ENCODE measurements at places on chromosomes 1 and 21.

DNA sequence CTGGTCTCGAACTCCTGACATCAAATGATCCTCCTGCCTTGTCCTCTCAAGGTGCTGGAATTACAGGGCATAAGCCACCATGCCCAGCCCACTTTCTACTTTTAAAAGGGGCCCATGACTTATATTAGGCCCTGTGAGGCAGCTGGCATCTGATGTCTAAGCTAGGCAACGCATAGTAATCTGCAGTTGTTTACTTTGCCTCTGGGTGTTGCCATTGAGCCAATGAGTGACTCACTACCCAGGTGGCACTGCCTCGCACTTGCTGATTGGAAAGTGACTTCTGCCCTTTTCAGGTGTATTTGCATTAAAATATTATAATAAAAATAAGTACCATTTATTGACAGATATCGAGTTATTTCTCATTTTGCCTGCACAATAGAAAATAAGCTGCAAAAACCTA lies 84.9 kb downstream of the KIF14 start:
- no peak for DNase-seq

DNA sequence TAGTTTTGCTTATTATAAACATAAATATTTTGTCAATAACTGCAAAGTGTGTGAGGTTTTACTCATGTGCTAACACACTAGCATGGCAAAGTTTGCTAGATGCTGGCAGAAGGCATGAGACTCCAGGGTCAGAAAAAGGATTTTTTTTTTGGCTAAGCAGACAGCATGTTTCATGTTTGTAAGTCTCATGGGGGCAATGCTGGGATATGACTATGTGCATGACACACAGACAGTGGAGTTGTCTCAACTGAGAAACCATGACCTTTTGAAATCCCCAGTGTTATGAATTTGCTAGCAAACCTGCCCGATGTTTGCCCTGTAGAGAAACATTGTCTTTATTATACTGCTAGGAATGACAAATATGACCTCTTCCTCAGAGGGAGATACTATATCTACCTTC lies 448.2 kb downstream of the BRINP3 start:
- DNase-seq: no peak

DNA sequence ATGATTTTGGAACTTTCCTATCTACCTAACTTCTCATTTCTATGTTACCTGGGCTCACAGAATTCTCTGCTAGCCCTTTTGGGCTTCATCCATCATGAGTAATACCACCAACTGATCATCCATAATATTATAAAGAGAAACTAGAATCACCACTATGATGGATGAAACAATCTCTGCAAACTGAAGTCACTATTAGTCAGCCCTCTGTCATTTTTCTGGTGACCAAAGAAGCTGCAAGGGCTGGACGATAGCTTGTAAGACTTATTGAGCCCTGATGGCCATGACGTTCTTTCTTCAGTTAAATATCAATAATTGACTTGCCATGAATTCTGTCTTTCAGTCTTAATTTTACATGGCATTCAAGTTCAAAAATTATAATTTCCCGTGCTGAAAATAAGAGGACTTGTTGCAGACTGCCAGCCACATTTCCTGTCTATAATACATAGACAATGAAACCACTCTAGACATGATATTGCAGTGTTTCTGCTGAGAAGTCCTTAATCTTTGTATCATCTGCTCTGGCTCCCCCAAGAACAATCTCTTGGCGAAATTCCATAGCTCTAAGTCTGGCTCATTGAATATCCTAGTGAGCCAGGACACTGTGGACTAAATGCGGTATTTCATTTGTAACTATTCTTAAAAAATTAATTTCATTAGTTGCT lies 655.0 kb upstream of the CAMK1G start:
- DNase-seq: no peak

GRCh38 chr1:172895050-172895460 lies 155.7 kb downstream of the TNFSF18 start:
- DNase-seq: no peak

GRCh38 chr1:20100632-20101355 lies 18.5 kb downstream of the PLA2G2D start:
- DNase-seq: peak; percentile 21

- DNase-seq: no peak
Measured at GRCh38 chr1:20458717-20459116, 27.3 kb downstream of the CAMK2N1 start.

- DNase-seq: no peak
Measured at GRCh38 chr1:116805398-116805797, 51.2 kb downstream of the CD2 start.

GRCh38 chr1:108149796-108150467 lies 50.2 kb downstream of the SLC25A24 start:
- DNase-seq: no peak

GRCh38 chr1:39752703-39753102 lies 14.0 kb downstream of the PPIE start:
- no peak for DNase-seq

DNA sequence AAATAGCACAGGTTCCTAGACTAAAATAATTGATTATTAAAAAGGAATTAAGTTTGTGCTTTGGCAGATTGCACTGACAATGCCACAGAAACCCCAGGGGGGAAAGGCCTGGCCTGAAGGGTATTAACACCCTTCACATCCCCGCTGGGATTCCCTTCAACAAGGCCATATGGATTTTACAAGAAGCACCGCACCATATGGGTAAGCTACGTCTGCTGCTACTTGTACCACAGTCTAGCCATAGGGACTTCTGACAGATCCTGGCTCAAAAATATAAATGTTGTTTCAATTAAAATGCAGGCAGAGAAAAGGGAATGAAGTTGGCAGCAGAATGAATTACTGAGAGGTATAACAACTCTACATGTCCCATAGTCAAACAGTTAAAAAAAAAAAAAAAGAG lies 101.0 kb downstream of the DENND1B start:
- DNase-seq: no peak

Data from prostate gland (tissue), 2 donors.